ENCODE measurements at places on chromosomes 1 and 21.

GRCh38 chr1:9846611-9847171 is 22.9 kb upstream of the CLSTN1 start:
- no peak for DNase-seq

- DNase-seq, result peak; percentile 37
These were observed 32.7 kb upstream of the ETV3 start for GRCh38 chr1:157170677-157171515.

DNA sequence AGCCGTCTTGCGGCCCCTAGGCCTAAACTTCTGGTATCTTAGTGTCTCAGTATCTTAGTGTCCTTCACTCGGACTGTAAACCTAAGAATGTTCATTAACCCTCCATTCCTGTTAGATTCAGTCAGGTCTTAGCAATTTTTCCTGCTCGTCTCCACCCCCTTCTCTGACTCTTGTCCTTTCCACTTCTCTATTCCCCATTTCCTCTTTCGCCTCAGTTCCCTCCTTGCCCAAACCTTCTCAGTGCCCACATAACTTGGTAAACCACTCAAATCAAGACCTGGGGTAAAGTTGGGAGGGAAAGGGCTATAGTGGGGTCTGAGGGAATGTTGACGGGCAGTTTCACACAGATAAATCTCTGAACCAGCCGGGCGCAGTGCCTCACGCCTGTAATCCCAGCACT is 726 bp upstream of the FCER1G start:
- no peak for DNase-seq

- DNase-seq, result peak; percentile 42
These were observed 97.1 kb upstream of the ESRRG start for GRCh38 chr1:216820345-216820744.

DNA sequence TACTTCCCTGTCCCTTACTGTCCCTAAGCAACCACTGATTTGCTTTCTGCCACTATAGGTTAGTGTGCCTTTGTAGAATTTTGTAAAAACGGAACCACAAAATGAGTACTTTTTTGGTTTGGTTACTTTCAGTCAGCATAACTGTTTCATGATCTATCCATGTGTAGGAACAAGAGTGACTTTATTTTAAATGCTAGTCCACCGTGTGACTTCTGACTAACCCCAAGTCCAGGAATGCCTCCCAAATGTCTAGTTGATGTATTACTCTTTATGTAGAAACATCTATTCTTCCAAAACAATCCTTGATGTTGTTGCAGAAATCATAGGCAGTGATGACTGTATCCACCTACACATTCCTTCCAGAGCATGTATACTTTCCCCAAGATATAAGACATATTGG is 21.3 kb downstream of the ATPAF1 start:
- no peak for DNase-seq

- no peak for DNase-seq
These were observed 445.8 kb upstream of the ZP4 start for GRCh38 chr1:238336531-238336930.

All from NCI-H2171 treated with DMSO at 0.1 percent for 48 hours (cell line).